Neural progenitor cell (in vitro differentiated cells): ENCODE measurements at places on chromosomes 7 and 10. TPM values are rescaled to one million over a fixed set of nuclear protein-coding genes. Genes with fewer than 3 reads are reported as not detected.

- H3K4me3 ChIP-seq = no peak overlapping the region
- no peak overlapping the region for H3K27ac ChIP-seq
- peaks cover 4% of the 10 kb centered on the region for H3K4me1 ChIP-seq
- peak; percentile 71 for DNase-seq
These were observed 28.2 kb downstream of the IL15RA start for GRCh38 chr10:5949009-5949759.

- no peaks in the 10 kb centered on the region for H3K4me1 ChIP-seq
- H3K27me3 ChIP-seq = no peaks in the 10 kb centered on the region
- H3K36me3 ChIP-seq = no peaks in the 10 kb centered on the region
- DNase-seq = no peak
- no peak overlapping the region for H3K4me3 ChIP-seq
- no peak overlapping the region for H3K27ac ChIP-seq
These were observed 36.2 kb downstream of the MPP7 start for GRCh38 chr10:28266449-28267224.

DNA sequence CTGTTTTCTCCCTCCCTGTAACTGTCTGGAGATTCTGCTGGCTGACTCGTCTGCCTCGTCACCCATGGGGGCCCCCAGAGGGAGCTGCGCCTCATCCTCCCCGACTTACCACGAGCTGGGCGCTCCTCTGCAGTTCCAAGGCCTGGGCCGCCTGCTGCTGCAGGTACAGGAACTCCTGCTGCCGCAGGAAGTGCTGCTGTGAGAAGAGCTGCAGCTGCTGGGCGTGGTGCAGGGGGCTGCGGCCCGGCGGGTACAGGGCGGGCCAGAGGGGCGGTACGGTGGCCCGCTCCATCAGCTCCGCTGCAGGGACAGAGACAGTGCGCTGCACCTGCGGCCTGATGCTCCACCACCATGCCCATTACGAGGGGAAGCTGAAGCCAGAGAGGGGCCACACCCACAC lies 47.7 kb downstream of the TNRC18 start:
- no peaks in the 10 kb centered on the region for H3K27me3 ChIP-seq
- H3K27ac ChIP-seq = no peak overlapping the region
- no peaks in the 10 kb centered on the region for H3K4me1 ChIP-seq
- no peak overlapping the region for H3K4me3 ChIP-seq

GRCh38 chr10:116708877-116709276 lies 33.5 kb downstream of the HSPA12A start:
- H3K4me3 ChIP-seq = no peak overlapping the region
- H3K4me1 ChIP-seq = peaks cover 12% of the 10 kb centered on the region
- H3K36me3 ChIP-seq = no peaks in the 10 kb centered on the region
- no peak for DNase-seq

Gene FXYD4
- total RNA-seq = not detected in 2 replicates
